ENCODE measurements at places on chromosomes 12 and 14.

- no peak for DNase-seq
These were observed 7.4 kb downstream of the RBP5 start for GRCh38 chr12:7121324-7121723.

DNA sequence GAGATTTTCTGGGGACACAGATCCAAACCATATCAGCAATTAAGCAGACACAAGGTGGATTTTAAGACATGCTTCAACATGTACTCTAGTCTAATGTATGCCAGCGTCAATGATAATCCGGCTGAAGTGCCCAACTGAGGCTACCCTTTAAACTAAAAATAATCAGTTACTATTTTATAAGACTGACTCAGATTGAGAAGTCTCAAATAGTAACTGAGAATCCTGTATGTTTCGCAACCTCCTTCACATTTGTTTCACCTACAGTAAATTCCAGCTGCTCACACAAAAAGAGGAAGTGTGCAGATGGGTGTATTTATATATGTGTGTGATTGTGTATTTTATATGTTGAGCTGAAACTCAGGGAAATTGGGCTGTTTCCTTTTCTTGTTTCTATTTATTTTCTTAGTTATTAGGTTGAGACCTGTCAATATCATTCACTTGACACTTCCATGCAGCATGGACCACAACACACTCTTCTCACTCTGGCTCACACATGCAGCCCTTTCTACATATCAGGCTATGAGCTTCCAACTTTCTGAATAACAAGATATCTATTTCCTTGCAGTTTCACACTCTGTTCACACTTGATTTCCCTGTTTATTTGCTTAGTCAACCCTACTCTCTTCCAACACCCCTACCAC, 1224.9 kb upstream of the TMEM132C start:
- DNase-seq, result no peak

DNA sequence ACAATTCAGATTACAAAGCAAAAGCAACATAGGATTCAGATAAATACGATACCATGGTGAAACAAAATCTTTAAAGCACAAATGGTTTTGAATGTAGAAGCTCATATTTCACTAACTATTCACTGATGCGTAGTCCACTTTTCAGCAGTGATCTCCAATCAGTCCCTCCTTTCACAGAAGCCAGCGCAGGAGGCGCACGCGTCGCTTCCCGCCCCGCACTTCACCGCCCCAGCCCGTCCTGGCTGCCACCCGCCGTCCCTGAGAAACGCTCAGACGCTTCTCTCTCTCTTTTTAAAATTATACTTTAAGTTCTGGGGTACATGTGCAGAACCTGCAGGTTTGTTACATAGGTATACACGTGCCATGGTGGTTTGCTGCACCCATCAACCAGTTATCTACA, 19.8 kb upstream of the CHFR start:
- DNase-seq, result no peak

DNA sequence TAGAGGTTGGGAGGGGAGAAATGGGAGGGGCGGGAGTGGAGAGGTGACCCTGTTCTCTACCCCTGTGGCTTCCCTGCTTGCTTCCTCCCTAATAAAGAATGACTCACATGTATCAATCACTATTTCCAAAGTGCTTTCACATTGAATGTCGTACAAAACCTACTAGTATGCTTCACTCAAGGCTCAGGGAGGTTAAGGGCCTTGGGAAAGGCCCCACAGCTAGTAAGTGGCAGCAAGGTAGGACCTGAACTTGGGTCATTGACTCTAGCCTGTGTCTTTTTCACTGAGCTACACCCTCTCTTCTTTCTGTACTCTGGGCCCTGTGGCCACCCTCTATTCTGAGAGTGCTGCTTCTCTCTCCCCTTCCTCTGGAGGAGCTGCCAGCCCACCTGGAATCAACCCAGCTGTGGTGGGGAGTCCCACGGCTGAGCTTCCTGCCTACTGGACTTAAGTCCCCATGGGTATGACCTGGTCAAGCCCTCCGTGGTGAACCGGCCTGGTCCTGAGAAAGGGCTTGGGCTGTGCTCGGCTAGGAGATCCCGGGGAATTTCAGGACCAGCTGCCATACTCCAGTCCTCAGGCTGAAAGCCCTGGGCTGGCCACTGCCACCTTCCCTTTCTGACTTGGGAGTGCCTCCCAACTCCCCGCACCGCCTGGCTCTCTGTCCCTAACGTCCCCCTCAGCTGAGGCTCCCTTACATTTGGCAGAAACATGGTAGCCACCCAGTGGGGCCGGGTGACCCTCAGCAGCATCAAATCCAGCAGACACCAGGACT, 13.0 kb downstream of the SLC48A1 start:
- DNase-seq, result no peak

DNA sequence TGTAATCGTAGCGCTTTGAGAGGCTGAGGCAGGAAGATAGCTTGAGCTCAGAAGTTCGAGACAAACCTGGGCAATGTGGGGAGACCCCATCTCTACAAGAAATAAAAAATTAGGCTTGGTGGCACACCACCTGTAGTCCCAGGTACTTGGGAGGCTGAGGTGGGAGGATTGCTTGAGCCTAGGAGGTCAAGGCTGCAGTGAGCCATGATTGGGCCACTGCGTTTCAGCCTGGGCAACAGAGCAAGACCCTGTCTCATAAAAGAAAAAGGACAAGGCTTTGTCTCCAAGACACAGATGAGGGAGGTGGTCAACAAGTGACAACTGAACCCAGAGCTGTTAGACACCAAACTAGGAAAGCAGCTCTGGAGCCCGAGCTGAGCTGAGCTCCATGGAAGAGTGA, 14.5 kb upstream of the TAMALIN start:
- no peak for DNase-seq

DNA sequence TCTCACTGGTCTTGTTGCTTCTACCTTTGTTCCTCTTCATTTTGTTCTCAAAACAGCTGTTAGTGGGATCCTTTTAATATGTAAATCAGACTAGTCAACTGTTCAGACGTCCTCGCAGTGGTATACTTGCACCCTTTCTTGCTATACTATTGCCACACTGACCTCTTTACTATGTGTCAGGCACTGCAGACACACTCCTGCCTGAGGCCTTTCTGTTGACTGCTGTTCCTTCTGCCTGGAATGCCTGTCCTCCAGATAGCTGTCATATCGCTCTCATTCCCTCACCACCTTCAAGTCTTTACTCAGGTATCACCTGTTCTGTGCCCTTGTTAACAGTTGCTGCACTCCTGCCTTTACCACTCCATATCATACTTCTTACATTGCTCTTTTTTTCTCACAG, 90.0 kb upstream of the TMEM263 start:
- DNase-seq, result no peak

DNA sequence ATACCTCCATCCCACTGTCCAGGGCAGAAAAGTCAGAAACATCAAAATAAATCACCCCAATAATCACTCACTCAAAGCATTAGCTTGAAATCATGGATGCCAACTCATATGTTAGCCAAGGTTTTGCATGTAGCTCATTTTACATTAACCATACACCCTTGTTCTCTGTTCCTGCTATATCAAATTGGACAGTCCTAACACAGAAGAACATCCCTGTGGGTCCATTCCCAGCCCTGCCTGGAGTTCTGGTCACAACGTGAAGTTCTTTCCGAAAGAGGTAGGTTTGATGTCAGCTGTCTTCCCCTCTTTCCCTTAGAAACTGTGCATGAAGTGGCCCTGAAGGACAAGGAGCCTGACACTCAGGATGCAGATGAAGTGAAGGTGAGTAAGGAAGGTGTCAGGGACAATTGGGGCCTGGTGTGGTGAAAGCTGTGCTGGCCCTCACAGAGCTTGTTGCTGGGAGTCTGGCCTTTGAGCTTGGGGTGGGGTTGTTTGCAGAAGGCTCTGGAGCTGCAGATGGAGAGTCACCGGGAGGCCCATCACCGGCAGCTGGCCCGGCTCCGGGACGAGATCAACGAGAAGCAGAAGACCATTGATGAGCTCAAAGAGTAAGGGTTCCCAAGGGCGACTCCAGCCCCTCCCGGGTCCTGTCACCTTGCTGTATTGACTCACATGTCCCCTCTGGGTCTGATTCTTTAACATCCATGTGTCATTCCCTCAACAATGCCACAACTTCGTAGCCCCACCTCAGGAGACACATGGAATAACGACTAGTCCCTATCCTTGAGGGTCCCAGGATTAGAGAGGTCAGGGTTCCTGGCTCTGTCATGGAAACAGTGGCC, 15.0 kb upstream of the PIP4K2C start:
- no peak for DNase-seq

- no peak for DNase-seq
These were observed 130.2 kb downstream of the PELI2 start for GRCh38 chr14:56248442-56248841.

DNA sequence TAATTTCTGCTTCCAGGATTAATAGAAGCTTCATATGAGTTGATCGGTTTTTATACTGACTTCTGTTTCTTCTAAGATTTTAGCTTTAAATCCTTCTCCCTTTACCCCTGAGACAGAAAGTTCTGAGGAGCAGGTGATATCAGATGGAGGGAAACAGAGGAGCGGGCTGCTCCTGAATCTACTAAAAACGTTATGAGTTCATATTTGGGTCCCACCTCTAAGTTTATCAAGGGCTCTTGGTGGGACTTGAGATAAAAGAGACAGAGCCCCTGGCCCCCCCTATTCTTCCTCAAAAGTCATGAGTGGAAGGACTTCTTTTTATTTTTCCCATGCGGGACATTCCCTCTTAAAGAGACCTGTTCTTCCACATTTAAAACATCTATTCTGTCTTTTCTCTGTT, 23.8 kb downstream of the CLEC2A start:
- no peak for DNase-seq

- no peak for DNase-seq
These were observed 923 bp downstream of the STAT2 start for GRCh38 chr12:56358836-56359532.

DNA sequence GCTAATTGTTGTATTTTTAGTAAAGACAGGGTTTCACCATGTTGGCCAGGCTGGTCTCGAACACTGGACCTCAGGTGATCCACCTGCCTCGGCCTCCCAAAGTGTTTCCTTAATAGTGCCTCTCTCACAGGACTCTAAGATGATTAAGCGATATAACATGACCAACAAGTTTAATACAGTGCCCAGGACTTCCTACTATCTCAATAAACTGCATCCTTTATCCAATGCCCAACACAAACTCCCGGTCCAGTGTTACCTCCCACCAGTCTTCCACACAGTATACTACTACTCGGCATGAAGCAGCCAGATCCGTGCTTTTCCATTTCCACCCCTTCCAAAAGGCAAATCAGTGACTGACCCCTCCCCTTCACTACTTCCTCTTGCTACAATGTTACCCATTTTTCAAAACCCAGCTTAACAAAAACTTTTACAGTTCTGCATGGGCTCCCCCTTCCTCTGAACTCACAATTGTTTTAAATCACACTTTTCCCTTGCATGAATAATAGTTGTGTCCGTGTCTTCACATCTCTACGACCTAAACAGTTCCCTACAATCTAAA, 900 bp downstream of the NOP2 start:
- no peak for DNase-seq

- no peak for DNase-seq
These were observed 19.6 kb downstream of the PELI2 start for GRCh38 chr14:56137849-56138248.

- DNase-seq, result no peak
These were observed 196.1 kb downstream of the BCL11B start for GRCh38 chr14:99075771-99076375.

GRCh38 chr12:30416631-30417030, 279.0 kb downstream of the IPO8 start:
- no peak for DNase-seq

GRCh38 chr14:105390849-105391500, 7.4 kb upstream of the TEX22 start:
- DNase-seq, result no peak

DNA sequence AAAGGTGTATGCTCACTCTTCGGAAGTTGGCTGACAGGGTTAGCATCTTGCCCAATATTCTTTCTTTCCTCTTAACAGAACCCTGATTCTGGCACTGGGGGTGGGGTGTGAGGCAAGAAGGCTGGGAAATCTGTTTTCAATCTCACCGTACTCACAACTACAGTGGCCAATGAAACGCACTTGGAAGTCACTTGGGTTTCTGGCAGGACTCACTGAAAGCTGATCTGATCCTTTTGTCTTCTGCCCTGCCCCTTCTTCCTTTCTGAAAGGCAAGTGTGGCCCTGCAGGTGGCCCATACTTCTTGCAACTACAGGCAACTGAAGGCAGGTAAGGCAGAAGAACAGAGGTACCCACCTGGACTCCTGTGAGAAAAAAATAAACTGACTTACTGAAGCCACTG, 106.9 kb downstream of the STXBP6 start:
- DNase-seq, result no peak

DNA sequence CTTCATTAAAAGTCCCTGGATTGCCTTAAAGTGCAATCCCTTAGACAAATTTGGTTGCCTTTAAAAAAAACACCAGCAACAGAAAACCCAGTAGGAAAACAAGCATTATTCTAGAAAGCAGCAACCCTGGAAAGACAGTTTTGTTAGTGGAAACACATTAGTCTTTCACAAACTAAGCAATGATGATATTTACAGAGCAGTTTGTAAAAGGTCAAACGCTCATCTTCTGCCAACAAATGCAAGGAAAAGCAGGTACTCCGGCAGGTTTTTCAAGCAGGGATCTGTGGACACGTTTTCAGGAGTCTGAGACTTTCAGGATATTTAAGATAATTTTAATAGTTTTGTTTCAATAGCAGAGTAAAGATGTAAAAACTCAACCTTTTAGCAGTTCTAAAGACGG, 202.2 kb downstream of the EXOC5 start:
- DNase-seq, result no peak

DNA sequence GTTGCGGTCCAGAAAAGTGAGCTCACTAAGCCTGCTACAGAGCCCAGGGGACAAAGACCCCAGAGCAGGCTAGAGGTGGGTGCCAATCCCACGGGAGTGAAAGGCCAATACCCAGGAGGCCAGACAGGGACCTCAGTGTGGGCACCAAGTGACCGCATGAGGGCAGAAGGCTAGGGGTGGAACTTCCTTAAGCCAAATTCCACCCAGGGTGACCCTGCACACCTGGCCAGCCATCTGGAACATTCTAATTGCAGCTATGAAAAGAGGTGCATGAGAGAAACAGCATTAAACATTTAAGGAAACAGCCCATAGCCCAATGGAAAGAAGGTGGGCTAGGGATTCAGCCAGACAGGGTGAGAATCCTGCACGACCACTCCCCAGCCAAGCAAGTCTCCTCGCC, 19.4 kb downstream of the GLTP start:
- DNase-seq, result no peak

DNA sequence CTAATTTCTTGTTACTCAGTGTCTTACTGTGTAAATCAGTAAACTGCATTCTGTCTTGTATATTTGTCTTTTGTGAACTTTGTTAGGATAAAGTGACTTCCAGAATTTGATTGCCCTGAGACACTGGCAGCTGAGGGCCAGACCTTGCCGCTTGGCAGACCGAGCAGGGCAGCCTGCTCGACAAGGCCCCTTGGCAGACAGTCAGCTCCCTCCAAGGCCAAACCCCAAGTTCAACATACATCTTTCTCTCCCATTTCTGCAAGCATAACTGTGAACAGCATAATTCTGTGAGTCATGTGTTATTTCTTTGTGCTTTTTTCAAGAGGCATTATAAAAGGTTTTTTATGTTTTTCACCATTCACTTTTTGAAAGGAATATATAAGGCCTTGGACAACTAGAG, 39.2 kb upstream of the BMAL2 start:
- DNase-seq, result no peak
